ENCODE measurements at places on chromosomes 5 and 9. TPM values are rescaled to one million over a fixed set of nuclear protein-coding genes. Genes with fewer than 3 reads are reported as not detected.

GRCh38 chr9:94922098-94922607 is 195.7 kb downstream of the AOPEP start:
- DNase-seq: no peak

DNA sequence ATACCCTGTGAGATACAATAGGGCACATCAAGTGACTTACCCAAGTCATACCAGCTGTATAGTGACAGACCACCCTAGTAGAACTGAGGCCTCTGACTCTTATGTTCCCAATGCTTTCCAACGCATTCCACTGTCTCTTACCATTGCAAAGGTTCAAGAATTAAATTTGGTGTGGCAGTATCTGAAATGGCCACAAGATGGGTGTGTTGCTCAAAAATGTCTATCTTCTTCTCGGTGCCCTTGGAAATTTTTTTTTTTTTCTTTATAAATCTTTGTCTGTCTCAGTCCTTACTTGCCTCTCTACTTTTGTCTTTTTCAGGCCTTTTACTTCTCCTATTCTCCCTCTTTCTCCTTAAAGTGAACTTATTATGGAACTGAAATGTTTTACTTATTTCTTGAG is 48.4 kb downstream of the GPR21 start:
- DNase-seq: no peak

ALDH1A1 gene
- total RNA-seq: 33.5 TPM

DNA sequence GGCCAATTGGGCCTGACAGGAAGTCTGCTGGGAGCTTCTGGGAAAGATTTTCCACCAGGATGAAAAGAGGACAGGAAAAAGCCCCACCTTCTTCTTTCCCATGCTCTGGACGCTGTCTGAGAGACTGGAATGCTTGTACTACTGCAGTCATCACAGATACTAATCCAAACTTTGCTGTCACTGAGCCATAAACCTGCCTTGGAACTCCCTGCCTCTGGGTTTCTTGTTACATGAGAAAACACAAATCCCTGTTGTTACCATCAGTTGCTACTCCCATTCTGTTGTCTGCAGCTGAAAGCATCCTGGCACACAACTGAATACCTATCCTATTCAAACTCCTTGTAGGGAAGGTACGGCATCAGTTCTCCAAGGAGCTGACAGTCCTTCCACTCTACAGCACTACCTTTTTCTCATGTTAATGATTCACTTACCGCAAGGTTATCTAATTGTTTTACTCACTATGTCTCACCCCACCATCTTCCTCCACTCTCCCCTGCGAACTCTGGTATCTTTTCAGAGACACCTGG is 167.5 kb downstream of the CDK5RAP2 start:
- no peak for DNase-seq

DNA sequence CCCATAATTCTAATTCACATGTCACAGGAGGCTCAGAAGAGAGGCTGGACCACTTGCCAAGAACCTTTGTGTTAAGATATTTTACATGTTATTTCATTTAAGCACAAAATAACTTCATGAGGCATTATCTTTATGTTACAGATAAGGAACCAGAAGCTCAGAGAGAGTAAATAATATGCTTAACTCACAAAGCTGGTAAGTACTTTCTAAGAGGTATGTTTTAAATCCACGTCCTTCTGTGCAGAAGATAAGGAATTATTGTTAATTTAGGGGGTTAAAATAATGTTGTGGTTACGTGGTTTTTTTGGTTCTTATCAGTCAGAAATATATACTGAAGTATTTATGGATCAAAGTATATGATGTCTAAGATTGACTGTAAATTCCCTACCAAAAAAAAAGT is 8.0 kb downstream of the STRBP start:
- no peak for DNase-seq

CNTFR gene
- 58.8 TPM for total RNA-seq

Measured in dorsolateral prefrontal cortex (tissue), 122 donors.